Left lung (tissue), 14 donors: ENCODE measurements at places on chromosomes 16 and 17. TPM values are rescaled to one million over a fixed set of nuclear protein-coding genes. Genes with fewer than 3 reads are reported as not detected.

GRCh38 chr17:10875984-10876555 is 38.2 kb upstream of the PIRT start:
- DNase-seq, result peak; percentile 8

DNA sequence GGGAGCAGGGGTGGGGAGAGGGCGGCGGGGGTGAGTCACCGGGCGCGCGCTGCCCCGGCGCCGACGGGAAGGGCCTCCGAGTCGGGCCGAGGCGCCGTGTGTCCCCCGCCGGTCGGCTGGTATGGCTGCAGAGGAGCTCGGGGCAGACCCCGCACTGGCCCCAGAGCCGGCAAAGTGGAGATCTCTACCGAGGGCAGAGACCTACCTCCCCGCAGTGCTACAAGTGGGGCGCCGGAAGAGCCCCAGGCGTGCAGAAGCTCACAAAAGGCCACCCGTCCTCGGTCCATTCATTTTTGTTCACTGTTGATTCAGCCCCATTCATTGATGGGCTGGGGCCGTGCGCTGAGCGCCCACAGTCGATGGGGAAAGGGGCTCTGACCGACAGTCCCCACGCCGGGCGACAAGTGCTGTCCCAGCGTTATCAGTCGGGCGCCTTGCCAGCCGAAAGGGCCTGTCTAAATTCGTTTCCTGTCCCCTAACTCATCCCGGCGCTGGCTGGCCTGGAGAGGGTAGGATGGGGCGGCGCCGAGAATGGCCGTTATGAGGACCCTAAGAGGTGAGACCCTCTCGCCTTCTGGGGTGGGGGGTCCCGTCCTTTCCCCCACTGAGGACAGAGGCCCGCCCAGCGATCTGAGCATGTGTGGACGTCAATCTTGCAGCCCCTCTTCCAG is 709 bp upstream of the ENO3 start:
- DNase-seq, result no peak

GRCh38 chr16:85303354-85303883 is 191.1 kb upstream of the CIBAR2 start:
- DNase-seq, result peak; percentile 71

DNA sequence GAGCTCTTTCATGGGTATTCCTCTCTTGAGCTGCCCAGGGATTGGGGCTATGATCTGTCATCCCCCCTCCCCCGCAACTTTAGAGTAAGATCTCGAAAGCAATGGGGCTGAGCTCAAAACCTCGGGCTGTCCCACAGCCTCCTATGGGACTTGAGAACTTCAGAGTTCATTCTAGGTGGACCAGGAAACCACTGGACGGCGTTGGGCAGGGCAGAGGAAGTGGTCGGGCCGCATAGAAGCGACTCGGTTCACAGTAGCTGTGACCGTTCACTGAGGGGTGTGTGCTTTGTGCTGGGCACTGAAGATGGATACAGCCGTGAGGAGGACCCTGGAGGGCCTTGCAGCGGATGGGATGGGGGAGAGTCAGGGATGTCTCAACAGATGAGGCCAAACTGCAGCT is 292.0 kb downstream of the CPPED1 start:
- DNase-seq, result no peak

- no peak for DNase-seq
Observed at GRCh38 chr17:39231591-39232551, 6.1 kb upstream of the STAC2 start.

- DNase-seq, result no peak
Observed at GRCh38 chr17:63621229-63621683, 961 bp upstream of the MAP3K3 start.

- no peak for DNase-seq
Observed at GRCh38 chr16:51734220-51734619, 583.1 kb upstream of the SALL1 start.

GRCh38 chr16:81668243-81669097 is 110.6 kb upstream of the PLCG2 start:
- DNase-seq, result no peak

DNA sequence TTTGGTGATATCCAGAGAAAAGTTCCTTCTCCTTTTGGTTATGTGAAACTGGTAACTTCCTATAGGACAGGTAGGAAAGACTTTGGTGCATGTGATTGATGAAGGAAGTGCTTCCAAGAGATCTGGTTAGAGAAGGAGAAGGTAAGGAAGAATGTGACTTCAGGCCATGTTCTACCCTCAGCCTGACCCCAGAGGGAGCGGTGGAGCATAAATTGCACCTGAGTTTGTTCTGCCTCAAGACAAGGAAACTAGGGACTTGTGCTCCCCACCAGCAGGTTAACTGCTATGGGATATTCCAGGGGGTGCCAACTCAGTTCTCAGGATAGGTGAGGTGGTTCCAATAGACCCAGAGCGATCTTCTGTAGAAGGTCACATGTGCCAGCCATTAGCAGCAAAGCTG is 299.3 kb upstream of the XYLT1 start:
- DNase-seq, result no peak

DNA sequence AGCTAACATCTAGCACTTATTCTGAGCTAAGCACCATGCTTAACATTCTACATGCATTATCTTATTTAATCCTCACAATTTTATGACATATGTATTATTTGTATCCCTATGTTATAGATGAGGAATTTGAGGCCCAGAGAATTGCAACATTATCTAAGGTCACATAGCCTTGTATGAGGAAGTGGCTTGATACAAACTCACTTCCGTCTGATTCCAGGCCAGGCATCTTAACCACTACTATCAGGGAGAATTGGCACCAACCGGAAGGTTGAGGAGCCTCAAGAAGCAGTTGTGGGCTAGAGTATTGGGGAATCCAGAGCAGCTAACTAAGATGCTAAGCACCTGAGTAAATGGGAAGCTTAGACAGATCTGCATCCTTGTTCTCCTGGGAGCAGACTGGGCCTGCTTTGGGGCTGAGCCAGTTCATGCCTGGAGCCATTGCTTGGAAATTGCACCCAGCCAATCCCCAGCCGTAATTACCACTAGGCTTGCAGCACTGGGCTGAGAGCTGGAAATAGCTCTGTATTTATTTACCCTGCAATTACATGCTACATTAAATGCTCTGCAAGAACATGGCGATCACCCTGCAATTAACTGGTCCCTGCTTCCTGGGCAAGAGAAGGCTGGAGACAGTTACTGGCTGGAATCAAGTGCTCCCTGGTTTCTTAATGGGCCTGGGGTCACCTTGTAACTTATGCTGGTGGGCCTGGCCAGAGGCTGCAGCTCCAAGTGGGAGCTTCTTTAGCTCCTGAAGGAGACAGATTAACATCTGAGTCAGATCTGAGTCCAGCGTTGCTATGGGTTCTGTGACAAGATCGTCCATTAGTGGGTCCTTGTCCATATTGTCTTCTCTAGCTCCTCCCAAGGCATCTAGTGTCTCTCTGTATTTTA is 273.1 kb upstream of the CCL2 start:
- DNase-seq, result no peak

GRCh38 chr16:52896478-52897164 is 156.1 kb downstream of the CHD9NB start:
- DNase-seq, result no peak

GRCh38 chr16:54163197-54163843 is 123.3 kb downstream of the IRX3 start:
- no peak for DNase-seq

- no peak for DNase-seq
Observed at GRCh38 chr17:48174833-48175523, 67.4 kb downstream of the SNX11 start.

- no peak for DNase-seq
Observed at GRCh38 chr17:55200904-55201303, 63.9 kb upstream of the HLF start.

DNA sequence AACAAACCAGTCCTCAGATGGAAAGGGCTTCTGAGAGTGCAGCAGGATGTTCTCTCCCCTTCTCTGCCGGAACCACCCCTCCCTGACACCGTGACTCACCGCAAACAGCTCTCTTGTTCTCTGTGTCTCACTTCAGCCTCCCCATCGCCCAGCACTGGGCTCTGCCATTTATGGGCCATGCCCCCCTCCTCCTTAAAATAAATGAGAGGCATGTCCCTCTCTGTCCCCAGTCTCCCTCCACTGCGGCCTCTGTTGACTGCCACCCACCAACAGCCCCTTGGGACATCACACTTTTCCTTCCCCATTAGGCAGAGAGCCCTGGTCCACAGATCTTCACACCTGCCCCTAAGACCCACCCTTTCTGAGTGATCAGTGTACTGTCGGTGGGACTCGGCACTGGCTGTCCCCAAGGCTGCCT is 6.3 kb downstream of the CCDC102A start:
- peak; percentile 34 for DNase-seq

DNA sequence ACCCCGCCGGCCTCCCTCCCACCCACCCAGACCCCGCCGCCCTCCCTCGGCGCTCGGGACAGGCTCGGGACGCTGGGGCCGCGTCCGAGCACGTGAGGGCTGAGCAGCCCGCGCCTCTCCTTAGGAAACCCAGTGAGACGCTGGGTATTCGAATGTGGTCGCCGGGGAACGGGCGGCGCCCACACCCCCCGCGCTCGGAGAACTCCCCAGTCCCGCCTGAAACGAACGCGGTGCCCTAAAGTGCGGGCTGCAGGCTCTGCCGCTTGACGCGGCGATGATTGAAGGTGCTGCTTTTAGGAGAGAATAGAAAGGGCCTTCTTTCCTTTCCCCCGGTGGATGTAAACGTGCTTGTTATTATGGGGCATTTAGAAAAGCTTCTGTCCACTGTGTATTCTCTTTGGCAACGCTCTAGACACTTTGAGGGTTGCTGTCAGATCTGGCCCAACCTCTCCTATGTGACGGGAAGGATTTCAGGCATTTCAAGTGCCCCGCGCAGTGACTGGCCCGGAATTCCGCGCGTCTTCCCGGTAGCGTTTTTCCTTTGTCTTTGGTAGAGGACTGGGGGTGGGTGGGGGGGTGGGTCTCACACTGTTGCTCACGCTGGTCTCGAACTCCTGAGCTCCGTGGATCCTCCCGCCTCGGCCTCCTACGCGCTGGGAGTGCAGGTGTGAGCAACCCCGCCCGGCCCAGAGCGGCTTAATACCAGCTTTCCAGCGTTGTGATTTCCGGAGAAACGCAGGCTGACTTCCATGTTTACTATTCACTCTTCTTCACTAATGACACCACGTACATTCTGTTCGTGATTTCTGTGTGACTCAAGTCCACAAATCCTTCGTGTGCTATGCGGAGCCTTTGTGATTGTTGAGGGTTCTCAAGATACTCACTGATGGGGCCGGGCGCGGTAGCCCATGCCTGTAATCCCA is 21.8 kb upstream of the FOXK2 start:
- DNase-seq, result peak; percentile 85

GRCh38 chr17:33511670-33512069 is 218.6 kb upstream of the ASIC2 start:
- DNase-seq, result no peak

DNA sequence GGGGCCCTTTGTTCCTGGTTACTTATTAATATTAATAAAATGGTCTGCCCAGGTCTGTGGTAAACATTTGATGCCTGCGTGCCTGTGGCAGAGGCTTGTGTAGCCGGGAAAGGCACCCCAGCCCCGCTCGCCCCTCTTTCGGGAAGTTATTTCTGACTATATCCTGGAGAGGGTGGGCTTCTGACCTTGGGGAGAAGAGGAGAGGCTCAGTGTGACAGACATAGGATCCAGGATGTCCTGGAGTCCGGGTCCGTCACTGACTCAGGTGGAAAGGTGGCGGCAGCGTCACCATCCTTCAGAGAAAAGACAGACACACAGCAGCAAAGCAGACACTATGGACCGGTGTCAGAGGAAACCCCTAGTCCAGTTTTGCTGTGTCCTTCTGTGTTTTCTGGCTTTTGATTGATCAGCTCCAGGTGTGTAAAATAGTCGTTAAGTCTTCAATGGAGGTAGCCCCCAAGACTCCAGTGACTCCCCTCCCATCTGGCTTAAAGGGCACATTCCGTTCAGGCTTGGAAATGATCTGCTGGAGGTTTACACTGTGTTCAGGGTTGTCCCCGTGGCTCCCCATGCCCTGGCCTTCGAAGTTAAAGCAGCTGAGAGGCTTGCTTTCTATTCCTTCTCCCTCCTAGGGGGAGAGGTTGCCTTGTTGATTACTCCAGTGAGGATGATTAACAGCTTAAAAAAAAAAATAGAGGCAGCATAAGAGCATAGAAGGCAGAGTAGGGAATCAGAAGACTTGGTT is 81.6 kb downstream of the CCDC182 start:
- DNase-seq, result no peak

DNA sequence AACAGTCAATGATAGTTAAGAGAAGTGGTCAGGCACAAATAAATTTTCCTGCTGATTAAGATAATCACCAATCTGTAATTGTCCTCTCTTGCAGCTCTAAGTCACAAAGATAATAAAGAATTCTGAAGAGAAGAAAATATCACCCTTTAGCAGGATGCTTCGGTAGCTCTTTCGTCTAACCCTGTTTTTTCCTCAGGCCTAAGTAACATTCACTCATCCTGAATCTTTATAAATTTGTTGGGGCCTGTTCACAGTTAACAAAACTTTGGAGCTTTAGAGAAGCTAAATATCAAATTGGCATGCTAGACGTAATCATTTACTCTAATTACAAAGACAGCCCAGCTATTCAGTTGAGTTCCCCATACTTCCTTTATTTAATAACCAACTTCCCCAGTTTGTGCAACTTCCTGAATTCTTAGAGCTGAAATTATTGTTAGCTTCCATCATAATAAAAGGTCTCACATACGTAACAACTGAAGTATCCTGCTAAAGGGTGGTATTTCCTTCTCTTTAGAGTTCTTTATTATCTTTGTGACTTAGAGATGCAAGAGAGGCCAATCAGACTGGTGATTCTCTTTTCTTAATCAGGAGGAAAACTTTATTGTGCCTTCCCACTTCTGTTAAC is 118.6 kb downstream of the TANGO6 start:
- no peak for DNase-seq

- DNase-seq, result peak; percentile 89
Observed at GRCh38 chr16:56625140-56625942, at the start of gene MT1E. MT1E (plus strand) TSS chr16:56625781; CDS start chr16:56625852, 71 bp downstream.

IRX5 gene
- 12.8 TPM for total RNA-seq

OSGIN1 gene
- total RNA-seq, result 18.0 TPM

ARL5C gene
- total RNA-seq, result not detected

DOC2A gene
- total RNA-seq, result 2.7 TPM

SLC12A4 gene
- 99.2 TPM for total RNA-seq

TMEM132E gene
- total RNA-seq, result 0.10 TPM

SNAI3 gene
- total RNA-seq, result 2.3 TPM

PDIA2 gene
- total RNA-seq, result 0.32 TPM

RND2 gene
- total RNA-seq, result 0.73 TPM

CXCL16 gene
- total RNA-seq, result 122 TPM

CCL4L2 gene
- 37.6 TPM for total RNA-seq

GP1BA gene
- total RNA-seq, result 0.96 TPM

EPX gene
- total RNA-seq, result not detected

CMTM2 gene
- 0.52 TPM for total RNA-seq

EPOP gene
- 2.1 TPM for total RNA-seq

CIAPIN1 gene
- total RNA-seq, result 48.6 TPM

FGF11 gene
- 1.7 TPM for total RNA-seq
